ENCODE measurements at places on chromosomes 4 and X.

- DNase-seq: no peak
Measured at GRCh38 chr4:173837517-173837916, 307.5 kb upstream of the HAND2 start.

DNA sequence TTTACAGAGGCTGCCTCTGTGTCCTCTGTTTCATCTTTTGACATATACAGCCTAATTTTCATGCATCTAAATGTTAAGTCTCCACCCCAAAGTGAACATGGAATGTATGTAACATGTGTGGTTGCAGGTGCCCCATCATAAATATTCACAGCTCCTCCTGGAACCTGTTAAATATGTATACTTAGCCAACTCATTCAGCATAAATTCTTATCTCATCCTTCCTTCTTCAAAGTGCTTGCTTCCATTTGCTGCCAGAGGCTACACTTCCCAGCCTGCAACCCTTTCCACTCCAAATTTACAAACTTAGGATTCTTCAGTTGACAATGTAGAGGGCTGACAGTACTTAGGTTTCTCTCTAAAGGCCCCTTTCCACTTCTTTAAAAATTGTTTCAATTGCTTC lies 60.6 kb downstream of the F8 start:
- DNase-seq: no peak

DNA sequence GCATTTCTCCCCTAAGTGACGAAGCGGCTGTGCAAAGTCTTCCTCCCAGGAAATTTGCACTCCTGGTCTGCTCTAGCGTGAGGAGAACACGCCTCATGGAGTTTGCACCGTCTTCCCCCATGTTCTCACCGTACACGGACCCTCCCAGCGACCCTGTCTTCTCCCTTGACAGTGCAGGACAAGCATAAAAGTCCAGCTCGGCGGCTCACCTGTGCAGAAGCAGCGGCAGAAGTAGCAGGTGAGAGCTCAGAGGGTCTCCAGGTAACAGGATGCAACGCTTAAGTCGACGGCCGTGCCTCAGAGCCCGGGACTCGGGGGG lies 314 bp downstream of the P2RY8 start:
- no peak for DNase-seq

DNA sequence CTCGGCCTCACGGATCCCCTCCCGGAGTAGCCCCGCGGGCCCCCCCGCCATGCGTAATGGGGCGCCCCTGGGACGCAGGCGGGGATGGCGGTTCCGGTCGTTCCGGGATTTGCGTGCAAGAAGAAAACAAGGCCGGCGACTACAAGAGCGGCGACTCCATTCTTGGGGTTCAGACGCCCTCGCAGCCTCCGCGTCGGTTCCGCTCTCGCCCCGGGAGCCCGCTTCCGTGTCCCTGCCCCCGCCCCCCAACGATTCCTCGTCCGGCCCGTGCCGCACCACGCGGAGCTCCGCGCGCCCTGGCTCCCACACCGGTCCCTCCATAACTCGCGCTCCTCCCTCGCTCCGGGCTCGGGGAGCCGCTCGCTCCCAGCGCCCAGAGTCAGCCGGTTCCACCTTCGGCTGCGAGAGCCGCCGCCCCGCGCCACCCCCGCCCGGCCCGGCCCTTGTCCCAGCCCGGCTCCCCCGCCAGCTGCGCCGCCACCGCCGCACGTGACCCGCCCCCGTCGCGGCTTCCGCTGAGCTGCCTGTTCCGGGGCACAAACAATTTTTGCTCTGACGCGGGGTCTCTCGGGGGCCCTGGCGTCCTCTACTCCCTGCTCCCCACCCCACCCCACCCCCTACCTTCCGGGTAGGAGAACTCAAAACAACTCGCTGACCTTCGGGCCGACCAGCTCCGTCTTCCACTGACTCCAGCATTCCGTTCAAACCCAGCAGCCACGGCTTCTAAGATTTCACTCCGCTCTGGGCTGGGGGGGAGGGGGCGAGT lies 78.8 kb upstream of the BCOR start:
- no peak for DNase-seq

GRCh38 chr4:180310616-180311015 lies 1932.6 kb upstream of the TENM3 start:
- no peak for DNase-seq

DNA sequence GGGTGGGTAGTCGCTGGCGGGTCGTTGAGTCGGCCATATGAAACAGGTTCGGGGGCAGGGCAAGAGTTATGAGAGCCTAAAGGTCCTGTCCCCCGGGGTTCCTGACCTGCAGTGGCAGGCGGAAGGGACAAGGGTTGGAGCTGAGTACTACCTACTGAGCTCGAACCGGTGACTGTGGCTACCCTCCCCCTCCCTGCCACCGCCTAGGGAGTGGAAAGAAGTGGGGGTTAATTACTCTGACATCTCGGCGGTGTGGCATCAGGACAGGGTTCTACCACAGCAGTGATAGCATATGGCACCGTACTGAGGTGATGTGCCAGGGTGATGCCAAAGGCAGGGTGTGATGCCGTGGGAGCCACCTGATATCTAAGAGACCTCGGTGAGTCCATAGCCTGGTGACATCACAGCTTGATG lies 307 bp downstream of the ATG4A start:
- DNase-seq: no peak

- DNase-seq: no peak
Measured at GRCh38 chr4:152101556-152102435, 341.0 kb upstream of the GATB start.

GRCh38 chr4:165293061-165293460 lies 34.4 kb upstream of the MSMO1 start:
- no peak for DNase-seq

DNA sequence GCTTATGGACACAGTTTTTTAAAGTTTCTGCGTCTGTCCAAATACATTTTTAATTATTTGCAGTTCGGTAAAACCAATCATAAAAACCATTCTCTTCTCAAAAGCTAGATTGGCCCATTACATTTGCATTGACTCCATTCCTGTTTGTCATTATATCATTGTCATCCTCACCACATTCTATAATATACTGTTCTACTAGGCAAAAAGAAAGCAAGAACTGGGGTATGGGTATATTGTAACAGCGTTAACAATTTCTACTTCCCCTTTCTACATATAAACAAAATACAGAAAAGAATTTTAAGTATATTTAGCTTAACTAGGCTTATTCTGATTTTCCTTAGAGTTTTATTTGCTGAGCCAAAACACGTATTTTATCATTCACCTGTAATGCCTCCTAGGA lies 91.8 kb downstream of the RAP1GDS1 start:
- DNase-seq: no peak

DNA sequence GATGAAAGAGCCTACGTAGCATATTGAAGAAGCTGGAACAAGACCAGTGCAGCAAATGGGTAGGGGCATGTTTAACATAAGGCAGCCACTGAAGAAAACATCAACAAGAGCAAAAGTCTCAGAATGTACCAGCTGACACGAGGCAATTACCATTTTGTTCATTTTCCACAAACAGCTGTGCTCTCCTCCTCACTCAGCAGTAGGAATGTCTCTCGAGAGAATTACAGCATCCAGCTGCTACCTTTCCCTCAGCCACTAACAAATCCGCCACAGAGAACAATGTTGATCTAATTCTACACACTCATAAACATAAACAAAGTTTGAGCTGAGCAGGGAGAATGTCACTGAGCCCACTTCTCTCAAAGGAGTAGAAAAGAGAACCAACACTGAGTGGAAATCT lies 68.0 kb downstream of the OPHN1 start:
- no peak for DNase-seq

GRCh38 chr4:5988086-5988845 lies 30.0 kb downstream of the C4orf50 start:
- DNase-seq: no peak

- no peak for DNase-seq
Measured at GRCh38 chr4:173530326-173531085, 477 bp upstream of the HAND2 start.

- DNase-seq: no peak
Measured at GRCh38 chr4:110619463-110620247, 3.2 kb downstream of the PITX2 start.
